Smooth muscle cell of trachea (primary cell): ENCODE measurements at places on chromosomes 2 and 18. TPM values are rescaled to one million over a fixed set of nuclear protein-coding genes. Genes with fewer than 3 reads are reported as not detected.

LRRTM4 gene
- total RNA-seq, result under 0.01 TPM in 1 of 2 replicates, not detected in the other

CRIM1 gene
- 98.5 and 259 TPM in 2 replicates for total RNA-seq

GALNT3 gene
- 0.33 and 0.58 TPM in 2 replicates for total RNA-seq

CRACDL gene
- total RNA-seq, result under 0.01 TPM in 1 of 2 replicates, not detected in the other

RAB11FIP5 gene
- 46.0 and 70.5 TPM in 2 replicates for total RNA-seq

SLC66A3 gene
- total RNA-seq, result 44.7 and 91.0 TPM in 2 replicates

SLC19A3 gene
- total RNA-seq, result 0.17 and 0.29 TPM in 2 replicates

CNDP1 gene
- not detected in 2 replicates for total RNA-seq

VSNL1 gene
- total RNA-seq, result 0.29 and 0.99 TPM in 2 replicates

TMEM198 gene
- total RNA-seq, result 0.73 and 2.3 TPM in 2 replicates

PROM2 gene
- 0.29 and 0.83 TPM in 2 replicates for total RNA-seq

DOCK10 gene
- 36.9 and 37.7 TPM in 2 replicates for total RNA-seq

SERPINB5 gene
- total RNA-seq, result 0.29 TPM in 1 of 2 replicates, not detected in the other

BOLL gene
- not detected in 2 replicates for total RNA-seq

RGPD3 gene
- 0.29 and 0.33 TPM in 2 replicates for total RNA-seq

LYG1 gene
- 0.17 and 0.73 TPM in 2 replicates for total RNA-seq

OTOS gene
- total RNA-seq, result 1.2 TPM in 1 of 2 replicates, not detected in the other

EDAR gene
- total RNA-seq, result not detected in 2 replicates

UNC80 gene
- not detected in 2 replicates for total RNA-seq

CROCC2 gene
- total RNA-seq, result 0.50 and 1.0 TPM in 2 replicates

PPP1R1C gene
- 0.33 and 2.2 TPM in 2 replicates for total RNA-seq

CELF4 gene
- total RNA-seq, result not detected in 2 replicates
